CD8-positive, alpha-beta T cell (primary cell): ENCODE measurements at places on chromosomes 16 and 17. TPM values are rescaled to one million over a fixed set of nuclear protein-coding genes. Genes with fewer than 3 reads are reported as not detected.

Gene SYNGR2
- total RNA-seq: 36.4 TPM

Gene RSL1D1
- total RNA-seq: 235 TPM

- DNase-seq: no peak
Observed at GRCh38 chr16:79069121-79069520, 531.4 kb downstream of the MAF start.

DNA sequence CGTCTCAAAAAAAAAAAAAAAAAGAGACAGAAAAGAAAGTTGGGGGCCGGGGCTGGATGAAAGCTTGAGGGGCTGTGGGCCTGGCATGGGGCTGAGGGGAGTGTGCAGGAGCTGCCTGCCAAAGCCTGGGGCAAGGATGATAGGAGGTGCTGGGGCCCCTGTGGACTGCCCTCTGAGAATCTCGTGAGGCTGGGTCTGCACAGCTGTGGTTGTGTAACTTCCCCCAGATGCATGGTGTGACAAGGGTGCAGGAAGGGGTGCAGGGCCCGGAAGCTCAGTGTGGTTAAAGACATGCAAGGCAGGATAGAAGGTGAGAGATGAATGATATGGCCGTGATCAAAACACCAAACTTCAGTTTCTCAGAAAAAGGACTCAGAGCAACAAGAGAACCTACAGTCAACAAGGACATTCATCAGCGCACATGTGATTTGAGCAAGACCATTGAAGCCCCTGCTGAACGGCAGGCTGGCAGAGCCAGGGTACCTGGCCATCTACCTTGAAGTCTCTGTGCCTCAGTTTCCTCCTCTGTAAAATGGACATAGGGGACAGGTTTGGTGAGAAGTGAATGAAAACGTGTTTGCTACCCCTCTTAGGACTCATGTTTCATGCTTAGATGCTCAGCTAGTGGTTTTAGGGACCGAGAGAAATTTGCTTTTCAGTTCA, 9.6 kb downstream of the IL32 start:
- peak; percentile 79 for DNase-seq

- no peak for DNase-seq
Observed at GRCh38 chr17:76953946-76954345, 85.7 kb downstream of the MGAT5B start.
